ENCODE measurements at places on chromosomes 6 and 20.

GRCh38 chr20:20743511-20744169 is 31.2 kb upstream of the RALGAPA2 start:
- DNase-seq, result no peak

DNA sequence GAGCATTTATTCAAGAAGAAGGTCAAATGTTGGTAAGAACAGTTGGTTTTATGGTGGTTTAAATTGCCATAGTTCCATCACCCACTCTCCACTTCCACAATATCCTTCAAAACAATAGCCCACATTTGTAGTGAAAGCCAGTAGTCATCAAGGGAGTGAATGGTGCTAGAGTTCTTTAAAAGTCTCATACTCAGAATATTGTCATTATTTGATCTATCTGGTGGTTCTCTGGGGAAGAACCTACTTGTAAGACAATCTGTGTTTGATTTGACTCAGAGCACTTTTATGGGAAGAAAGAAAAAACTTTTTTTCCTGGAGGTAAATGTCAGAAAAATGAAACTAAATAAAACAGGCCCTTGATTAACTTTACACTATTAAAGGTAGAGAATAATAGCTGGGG is 893.8 kb downstream of the QKI start:
- DNase-seq, result no peak

DNA sequence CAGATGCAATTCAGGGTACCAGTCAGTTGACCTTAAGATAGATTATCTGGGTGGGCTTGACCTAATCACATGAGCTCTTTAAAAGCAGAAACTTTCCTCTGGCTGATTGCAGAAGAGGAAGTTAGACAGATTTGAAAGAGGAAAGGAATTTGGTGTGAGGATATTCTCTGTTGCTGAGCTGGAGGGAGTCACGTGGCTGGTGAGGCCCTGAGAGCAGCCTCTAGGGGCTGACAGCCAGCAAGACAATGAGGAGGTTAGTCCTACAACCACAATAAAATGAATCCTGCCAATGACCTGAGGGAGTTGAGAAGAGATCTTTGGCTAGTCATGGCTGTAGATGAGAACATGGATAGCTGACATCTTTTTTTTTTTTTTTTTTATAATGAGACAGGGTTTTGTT is 87.0 kb upstream of the B3GAT2 start:
- DNase-seq, result no peak

- no peak for DNase-seq
These were observed 289.9 kb upstream of the RUNX2 start for GRCh38 chr6:45038226-45038625.

DNA sequence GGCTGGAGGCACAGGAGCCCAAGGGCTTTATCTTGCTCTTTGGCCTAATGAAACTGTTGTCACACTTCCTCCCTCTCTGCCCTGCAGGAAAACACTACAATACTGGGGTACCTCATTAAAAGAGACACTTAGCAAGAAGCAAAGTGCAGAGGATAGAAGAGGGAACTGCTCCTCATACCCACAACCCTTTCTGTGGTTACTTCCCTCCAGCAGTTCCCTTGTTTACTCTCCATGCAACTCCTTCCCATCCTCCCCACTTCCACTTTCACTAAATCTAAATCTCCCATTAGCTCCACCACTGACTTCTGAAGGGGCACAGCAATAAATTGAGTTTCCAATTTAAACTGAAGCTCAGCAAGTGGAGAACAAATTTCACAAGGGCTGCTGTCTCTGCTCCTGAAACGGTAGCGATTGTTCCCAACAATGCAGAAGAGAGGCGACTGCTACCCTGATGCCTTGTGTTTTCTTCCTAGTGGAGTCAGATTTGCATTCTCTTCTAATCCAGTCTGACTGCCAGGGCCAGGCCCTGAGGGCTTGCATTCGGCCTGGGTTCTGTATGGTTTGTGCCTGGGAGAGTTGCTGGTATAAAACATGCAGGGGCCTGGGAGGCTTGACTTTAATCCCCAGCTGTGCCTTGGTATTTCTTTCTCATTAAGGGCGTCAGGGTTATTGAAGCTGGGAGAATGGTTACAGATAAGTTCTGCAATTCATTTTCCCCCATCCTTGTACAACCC is 454.7 kb downstream of the TFAP2B start:
- DNase-seq, result no peak

DNA sequence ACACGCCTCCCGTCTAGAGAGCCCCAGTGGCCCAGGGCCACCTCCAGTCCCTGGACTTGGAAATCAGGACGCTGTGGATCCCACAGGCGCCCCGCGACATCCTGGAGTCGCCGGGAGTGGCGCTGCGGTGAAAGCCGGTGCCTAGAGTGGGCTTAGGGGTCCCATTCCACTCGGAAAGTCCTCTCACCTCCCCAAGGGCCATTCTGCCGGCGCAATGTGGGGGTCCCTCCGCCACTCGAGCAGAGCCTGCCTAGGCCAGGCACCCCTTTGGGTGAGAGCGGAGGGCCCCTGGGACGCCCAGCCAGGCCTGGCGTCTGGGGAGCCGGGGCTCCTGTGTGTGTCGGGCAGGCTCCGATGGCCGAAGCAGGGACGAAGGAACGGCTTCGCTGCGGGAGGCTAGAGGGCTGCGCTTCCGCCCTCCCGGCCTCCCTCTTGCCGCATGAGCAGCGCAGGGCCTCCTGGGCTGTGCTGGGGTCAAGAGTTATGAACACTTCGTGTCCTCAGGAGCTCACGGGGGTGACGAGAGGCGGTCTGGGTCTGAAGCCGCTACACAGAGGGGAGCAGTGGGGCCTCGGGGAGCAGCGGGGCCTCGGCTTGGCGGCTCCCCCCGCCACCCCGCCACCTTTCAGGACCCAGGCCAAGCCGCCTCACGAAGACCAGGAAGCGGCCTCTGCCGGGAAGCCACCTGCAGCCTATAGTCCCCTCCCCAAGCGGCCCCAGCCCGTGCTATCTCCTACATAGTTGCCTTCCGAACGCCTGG is 13.6 kb downstream of the POU3F2 start:
- DNase-seq, result no peak

DNA sequence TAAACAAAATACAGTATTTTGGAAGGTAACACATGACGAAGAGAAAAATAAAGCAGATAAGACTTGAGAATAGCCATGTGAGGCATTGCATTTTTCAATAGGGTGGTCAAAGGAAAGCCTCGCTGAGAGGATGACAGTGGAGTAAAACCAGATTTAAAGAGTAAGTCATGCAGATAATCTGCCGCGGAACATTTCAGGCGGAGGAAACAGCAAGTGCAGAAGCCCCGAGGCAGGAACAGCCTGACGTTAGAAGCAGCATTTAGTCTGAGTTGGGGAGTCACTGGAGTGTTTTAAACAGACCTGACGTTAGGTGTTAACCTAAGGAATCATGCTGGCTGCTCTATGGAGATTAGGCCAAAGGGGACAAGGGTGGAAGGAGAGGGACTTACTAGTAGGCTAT is 65.0 kb upstream of the VSTM2L start:
- no peak for DNase-seq

DNA sequence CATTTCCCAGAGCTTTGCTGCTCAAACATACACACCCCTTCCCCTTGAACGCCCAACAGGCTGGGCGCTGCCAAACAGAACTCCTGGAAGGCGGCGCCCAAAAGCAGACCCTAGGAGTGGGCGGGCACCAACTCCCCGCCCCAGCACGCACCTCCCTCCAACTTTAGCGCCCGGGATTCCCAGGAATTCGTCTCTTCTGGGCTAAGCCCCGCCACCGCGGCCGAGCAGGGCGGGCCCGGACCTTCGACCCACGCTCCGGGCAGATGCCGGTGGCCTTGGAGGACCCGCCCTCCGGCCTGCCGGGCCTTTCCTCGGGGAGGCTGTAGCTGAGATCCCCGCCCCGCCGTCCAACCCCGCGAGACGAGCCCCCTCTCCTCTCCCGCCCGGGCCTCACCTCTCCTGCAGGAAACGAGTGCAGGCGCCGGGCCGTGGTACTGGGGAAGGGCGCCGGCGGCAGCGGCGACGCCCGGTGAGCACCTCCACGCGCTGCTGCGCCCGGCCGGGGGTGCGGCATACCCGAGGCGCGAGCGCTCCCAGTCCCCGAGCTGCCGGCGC is 659 bp downstream of the MCUR1 start:
- DNase-seq, result peak; percentile 71

DNA sequence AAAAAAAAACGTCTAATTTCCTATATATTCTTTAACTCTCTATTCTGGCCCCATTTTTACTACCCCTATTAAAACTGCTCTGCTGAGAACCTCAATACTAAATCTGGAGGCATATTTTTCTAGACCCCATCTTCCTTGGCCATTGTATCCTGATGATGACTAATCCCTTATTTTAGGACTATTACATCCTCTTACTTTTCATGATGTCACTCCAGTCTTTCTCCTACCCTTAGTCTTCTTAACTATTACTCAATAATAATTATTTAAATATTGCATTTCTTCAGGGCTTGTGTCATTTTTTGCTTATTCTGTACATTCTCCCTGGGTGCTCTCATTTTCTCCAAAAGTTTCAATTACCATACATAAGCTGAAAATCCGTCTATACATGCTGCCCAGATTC is 6.4 kb downstream of the FBXO30 start:
- DNase-seq, result no peak

- no peak for DNase-seq
These were observed 78.4 kb downstream of the NOL4L start for GRCh38 chr20:32506721-32507120.

DNA sequence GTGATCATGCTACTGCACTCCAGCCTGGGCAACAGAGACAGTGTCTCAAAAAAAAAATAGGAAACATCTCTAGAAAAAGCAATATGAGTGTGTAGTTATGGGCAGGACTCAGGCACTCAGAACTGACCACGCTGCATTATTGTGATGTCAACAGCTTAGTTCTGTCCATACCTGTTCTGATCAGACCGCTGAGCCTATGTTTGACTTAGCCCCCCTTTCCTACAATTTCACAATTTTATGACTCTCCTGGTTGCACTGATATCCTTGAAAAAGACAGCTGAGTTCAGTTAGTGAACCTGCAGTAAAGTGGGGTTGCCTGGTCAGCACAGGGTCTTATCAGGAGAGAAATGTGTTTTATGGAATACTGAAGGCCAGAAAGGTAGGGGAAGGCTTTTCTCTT is 37.8 kb upstream of the PRDM1 start:
- DNase-seq, result no peak

GRCh38 chr6:10082385-10082784 is 332.5 kb downstream of the TFAP2A start:
- DNase-seq, result no peak

GRCh38 chr6:117481926-117482239 is 591 bp upstream of the DCBLD1 start:
- no peak for DNase-seq

GRCh38 chr6:169979873-169980432 is 228.5 kb downstream of the ERMARD start:
- no peak for DNase-seq

- no peak for DNase-seq
These were observed 33.3 kb downstream of the ORC3 start for GRCh38 chr6:87623248-87623647.

DNA sequence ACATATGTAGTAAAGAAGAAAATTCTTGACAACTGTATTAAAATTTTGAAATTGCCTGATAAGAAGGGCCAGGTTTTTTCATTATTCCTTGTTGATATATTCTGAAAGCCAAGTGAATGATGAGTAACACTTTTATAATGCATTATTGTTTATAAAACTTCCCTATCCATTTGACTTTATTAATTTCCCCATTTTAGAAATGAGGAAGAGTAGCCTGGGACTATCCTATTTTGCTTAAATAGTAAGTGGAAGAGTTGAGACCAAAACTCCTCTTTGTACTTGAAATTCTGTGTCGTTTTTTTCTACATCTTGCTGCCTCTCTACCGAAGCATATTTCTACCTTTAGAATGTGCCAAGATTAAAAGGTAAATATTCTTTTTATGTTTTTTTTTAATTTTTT is 39.7 kb downstream of the TRMT11 start:
- no peak for DNase-seq

GRCh38 chr6:166559211-166559610 is 27.3 kb downstream of the RAMACL start:
- DNase-seq, result no peak

DNA sequence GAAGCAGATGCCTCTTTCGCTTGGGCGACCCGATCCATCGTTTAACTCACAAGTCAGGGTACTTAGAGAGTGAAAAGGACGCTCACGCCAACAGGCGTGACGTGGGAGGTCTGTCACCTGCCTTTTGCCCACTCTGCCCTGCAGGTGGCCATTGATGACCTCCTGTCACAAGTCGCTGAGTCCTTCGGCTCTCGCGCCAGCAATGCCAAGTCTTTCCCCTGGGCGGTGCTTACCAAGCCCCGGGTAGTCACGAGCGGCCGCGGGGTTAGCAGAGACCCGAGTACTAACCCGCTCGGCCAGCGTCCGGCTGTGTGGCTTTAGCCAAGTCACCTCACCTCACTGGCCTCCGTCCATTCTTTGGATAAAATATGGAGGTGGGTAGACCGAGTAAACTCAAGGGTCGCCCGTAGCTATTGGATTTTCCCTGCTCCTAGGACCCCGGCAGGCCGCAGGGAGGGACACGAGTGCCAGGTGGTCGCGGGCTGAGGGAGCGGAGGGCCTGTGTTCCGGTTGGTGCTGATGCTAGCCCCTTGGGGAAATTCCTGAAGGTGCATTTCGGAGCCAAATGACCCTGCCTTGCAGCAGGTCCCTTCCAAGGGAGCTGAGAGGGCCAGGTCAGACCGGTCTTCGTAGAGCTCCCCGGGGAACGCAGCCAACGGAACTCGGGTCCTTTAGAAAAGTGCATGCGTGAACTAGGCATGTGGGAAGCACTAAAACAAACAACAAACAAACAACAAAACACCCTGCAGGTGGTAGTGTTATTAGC is 668 bp downstream of the PKIB start:
- peak; percentile 31 for DNase-seq

DNA sequence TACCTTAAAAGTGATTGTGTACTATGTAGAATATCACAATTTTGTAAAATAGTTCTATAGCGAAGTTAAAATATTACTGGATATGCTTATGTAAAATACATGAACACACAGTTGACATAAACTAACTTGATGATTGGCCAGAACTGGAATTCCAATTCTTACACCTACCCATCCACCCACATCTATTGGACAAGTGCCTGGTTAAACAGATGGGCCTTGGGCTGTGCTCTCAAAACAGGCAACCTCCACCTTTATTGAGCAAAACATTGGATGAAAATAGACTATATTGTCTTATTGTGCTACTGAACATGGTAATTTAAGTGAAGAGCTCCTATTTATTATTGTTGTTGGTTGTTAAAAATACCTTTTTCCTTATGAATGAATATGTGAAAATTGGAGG is 154.0 kb upstream of the FLRT3 start:
- DNase-seq, result peak; percentile 54

- no peak for DNase-seq
These were observed 5.3 kb upstream of the NKX2-2 start for GRCh38 chr20:21519136-21519584.

DNA sequence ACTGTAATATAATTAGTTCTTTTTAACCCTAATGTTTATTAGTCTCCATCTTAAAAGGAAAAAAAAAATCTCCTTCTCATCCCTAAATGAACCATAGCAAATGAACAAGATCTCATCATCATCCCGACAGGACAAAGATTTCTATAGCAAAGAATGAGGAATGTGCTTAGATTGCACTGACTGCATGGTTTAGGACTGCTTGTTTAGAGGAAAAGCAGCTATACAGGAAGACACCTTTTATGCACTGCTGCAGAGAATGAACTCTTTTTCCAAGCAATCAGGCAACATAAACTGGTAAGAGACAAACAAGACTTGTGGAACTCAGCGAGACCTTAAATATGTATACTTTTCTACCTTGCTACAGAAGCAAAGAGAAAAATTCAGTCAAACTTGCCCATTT is 26.8 kb downstream of the CSNK2A1 start:
- no peak for DNase-seq

Data from NCI-H1694 treated with DMSO at 0.1 percent for 48 hours (cell line).